ENCODE measurements at places on chromosomes 1 and 21.
A peak's percentile ranks its signal among the peaks of the same experiment; 100 is the strongest.

- DNase-seq: no peak
Observed at GRCh38 chr1:1176931-1177330, 3.3 kb downstream of the TTLL10 start.

DNA sequence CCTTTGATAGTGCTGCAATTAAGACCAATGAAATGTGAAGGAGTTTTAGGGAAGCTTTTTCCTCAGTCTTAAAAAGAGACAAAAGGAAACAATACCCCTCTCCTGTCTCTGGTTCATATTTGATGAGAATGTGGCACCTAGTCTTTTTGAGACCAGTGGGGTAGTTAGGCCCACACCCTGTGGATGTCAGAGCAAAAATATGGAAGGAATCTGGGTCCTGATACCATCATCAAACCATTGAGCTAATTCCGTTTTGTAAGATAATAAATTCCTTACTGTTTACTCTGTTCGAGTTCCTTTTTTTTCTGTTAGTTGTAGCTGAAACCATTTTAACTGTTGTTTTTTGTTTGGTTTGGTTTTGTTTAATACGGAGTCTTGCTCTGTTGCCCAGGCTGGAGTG, 33.3 kb downstream of the PTPRC start:
- peak; percentile 85 for DNase-seq

DNA sequence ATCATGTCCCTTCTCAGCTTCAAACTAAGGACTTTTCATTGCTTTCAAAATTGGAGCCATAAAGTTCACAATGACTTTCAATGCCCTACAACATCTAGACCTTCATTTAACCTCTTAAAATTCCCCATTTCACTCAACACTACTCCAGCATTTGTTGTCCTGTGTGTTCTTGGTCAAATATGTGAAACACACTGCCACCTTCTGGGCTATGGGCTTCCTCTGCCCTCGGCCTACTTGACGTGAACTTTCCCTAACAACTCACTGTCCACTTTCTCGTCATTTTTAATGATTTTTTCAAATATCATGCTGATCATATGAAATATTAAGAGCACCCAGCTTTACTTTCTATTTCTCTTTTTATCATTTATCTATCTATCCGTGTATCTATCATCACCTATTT, 2018.4 kb downstream of the NCAM2 start:
- DNase-seq: no peak

GRCh38 chr21:14694817-14695216, 148.7 kb upstream of the SAMSN1 start:
- no peak for DNase-seq

DNA sequence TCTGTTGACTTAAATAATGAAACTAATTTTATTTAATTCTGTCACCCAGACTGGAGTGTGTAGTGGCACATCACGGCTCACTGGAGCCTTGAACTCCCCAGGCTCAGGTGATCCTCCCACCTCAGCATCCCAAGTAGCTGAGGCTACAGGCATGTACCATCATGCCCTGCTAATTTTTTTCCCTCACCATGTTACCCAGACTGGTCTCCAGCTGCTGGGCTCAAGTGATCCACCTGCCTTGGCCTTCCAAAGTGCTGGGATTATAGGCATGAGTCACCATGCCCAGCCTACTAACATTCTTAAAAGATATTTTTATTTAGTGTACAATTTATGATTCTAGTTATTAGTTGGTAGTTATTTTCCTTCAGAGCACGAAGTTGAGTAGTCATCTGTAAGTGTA, 49.5 kb downstream of the NRDC start:
- DNase-seq: peak; percentile 13

- no peak for DNase-seq
Observed at GRCh38 chr21:38077569-38077968, 161.3 kb upstream of the KCNJ6 start.

DNA sequence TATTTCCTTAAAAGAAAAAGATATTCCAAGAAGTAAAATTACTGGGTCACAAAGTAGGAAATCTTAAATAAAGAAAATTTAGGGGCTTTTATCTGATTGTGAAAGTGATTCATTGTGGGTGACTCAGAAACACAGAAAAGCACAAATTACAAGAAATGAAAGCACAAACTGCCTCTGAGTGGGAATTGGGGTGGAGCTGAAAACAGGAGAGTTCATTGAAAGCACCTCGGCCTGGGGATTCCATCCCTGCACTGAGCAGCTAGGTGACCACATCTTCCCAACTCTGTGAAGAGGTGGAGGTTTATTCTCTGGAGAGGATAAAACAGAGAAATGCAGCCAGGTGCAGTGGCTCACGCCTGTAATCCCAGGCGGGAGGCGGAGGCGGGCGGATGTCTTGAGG, 7.4 kb downstream of the GJA4 start:
- no peak for DNase-seq

- no peak for DNase-seq
Observed at GRCh38 chr1:237938553-237938952, 47.8 kb upstream of the ZP4 start.

DNA sequence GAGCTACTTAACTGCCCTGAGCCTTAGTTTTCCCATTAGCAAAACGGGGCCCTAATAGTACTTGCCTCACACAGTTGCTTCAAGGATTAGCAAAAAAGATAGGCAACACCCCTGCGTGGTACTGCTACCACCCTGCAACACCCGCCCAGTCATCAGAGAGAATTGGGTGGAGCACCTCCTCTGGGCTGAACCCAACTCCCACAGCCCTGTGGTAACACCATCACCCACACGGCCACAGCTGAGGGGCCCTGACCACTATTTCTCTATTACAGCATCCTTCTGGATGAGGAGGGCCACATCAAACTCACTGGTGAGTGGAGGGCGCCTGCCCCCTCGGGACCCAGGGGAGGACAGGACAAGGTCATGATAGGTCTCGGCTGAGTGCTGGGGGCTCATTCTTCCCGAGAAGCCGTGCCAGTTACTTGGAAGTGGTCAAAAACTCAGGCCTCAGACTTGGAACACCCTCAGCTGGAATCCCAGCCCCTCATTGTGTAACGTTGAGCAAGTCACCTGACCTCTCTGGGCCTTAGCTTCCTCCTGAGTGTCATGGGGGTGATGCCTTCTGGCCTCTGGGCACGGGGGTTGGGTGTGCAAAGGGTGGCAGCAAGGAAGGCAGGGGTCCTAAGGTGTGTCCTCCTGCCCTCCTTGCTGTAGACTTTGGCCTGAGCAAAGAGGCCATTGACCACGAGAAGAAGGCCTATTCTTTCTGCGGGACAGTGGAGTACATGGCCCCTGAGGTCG, 24.6 kb downstream of the RPS6KA1 start:
- no peak for DNase-seq

DNA sequence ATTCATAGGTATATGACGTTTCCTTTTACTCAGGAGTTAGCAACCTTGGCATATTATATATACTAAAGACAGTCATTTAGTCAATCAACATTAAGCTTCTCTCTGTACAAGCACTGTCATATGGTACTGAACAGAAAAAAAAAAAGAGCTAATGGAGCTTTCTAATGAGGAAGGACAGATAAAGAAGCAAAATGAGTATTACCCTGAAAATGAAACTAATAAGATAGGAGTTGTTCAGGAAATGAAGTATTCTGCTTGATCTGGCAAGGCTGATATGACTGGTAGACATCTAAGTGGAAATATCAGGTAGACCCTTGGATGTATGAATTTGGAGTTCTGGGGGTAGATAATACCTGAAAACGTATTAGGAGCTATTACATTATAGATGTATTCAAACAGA, 4.3 kb upstream of the IKBKE start:
- DNase-seq: no peak

DNA sequence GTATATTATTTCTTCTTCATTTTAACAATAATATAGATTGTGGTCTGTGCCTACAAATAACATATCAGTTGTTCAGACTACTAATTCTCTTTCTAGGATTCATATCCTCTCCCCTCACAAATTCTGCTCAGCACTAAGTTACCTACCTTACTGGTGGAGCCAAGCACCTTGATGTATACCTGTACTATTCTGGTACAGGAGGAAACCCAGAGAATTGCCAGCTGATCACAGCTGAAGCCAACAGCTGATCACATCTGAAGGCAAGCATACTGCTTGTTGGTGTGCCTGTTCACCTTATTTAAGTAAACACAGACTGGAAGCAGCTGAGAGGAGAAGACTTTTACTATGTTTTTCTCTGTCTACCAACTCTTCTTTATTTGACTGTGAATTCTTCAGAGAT, 101.8 kb downstream of the PBX1 start:
- DNase-seq: no peak

DNA sequence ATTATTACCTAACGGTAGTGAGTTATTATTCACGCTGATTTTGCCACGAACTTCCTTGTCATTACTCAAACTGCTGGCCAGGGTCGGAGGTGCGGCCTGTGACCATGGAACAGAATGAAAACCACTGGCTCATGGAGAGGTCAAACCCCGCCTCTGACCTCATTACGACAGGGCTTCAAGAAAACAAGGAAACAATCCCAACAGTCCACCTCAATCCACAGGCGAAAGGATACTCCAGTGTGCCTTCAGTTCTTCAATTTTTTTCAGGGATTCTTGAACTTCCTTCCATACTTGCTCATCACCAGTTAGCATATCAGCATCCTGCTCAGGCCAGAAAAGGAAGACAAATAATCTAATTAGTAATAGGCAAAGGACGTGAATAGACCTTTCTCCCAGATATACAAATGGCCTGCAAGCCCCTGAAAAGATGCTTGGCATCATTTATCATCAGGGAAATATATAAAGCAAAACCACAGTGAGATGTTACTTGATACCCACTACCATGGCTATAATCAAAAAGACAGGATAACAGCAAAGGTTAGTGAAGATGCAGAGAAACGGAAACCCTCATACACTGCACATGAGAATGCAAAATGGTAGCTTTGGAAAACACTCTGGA, 643.4 kb downstream of the SMYD3 start:
- DNase-seq: no peak

DNA sequence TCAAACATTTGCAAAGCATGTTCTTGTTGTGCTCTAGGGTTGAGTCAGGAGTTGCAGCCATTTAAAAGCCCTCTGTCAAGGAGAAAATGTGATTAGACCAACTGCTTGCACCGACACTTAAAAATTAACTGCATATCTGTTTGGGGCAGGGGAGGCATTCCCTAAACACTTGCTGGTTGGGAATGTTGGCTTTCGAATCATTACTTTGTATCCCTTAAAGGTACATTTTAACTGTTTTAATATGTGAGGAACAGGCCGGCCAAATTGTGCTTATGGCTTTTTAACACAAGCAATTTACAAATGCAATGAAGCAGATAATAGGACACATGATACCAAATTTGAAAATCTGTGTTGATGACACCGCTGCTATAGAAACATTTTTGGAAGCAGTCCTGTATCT, 159.1 kb downstream of the LHX8 start:
- DNase-seq: no peak

DNA sequence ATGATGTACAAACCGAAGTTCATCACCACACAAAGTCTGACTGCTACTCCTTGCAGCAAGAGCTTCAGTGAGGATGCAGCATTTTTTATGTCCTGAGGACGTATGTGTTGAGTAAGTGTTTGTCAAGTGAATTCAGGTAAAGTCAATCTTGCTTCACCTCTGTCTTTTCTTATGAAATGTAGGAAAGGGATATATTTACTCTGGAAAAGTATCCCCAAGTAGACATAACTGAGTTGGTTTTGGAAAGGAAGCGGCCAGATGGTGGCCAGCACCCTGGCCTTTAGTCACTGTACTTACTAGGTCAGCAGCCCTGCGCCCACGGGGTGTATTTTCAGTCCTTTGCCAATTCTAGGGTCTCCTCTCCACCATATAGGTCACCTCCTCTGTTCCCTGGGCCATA, 75.2 kb downstream of the SUSD4 start:
- no peak for DNase-seq

GRCh38 chr21:42164818-42165217, 54.1 kb upstream of the ABCG1 start:
- DNase-seq: no peak

- DNase-seq: no peak
Observed at GRCh38 chr21:19326531-19327319, 923.1 kb upstream of the TMPRSS15 start.

DNA sequence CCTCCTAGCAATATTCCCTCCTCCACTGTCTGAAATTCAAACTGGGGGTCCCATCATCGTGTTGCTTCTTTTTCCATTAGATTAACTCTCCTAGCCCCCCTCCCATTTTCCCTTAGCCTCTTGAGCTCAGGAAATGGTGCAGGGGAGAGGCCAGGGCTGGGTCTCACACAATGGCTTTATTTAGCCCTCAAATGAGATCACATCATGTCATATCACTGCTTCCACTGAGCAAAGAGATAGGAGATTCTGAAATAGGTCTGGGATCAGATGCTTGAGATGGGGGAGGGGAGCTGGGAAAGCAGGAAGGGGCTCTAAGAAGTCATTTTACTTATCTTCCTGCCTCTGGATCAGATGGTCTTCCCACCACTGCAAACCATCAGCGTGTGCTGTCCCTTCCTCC, 17.8 kb upstream of the ARHGEF2 start:
- no peak for DNase-seq

DNA sequence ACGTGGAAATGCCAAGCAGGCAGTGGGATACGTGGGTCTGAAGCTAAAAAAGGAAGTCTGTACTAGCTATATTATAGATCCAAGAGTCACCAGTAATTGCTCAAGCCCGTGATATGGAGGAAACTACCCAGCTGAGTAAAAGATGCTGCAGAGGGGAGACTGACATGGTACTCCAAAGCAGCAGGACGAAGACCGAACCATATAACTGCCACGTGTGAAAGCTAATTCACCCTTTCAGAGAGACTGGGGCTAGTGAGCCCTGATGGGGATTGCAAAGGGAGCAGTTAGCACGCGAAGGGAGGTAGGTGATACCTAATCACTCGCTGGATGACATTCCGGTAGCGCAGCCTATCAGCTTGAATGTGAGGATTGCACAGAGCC, 316 bp downstream of the AP4B1 start:
- no peak for DNase-seq

GRCh38 chr1:44546403-44547053, 127.8 kb downstream of the TMEM53 start:
- no peak for DNase-seq

DNA sequence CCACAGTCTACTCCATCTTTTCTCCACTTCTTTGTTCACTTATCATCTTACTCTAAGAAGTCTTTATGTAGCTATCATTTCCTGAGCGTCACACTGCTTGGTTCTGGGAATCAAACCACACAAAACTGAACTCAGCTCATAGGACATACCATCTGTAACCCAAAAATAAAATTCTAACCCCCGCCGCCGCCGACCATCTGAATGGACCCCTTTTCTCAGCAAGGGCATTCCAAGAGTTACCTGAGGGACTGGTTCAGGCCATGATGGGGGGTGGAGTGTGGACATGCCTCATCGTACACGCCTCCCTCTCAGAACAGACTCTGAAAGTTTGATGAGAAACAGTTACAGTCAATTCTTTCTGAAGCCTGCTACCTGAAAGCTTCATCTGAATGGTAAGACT, 12.6 kb upstream of the CHI3L2 start:
- DNase-seq: no peak

DNA sequence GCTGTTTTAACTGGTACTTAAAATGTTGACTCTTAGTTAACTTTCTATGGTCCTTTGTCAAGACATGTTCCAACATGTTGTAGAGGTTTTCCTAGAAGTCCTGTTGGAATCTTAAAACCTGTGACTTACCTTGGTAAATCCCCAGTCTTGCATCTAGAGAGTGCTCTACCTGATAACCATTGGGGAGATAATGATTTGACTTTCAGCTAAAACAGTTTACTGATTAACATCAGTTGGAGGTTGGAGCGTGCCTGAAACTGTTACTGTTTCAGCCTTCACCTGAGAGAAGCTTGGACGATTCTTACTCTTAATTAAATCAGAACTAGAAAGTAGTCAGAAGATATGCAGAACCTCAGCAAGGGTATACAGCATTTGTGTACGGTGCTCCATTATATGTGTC, 8.8 kb downstream of the MDM4 start:
- DNase-seq: no peak

GRCh38 chr1:23478896-23479665, 4.9 kb downstream of the ASAP3 start:
- DNase-seq: peak; percentile 76

All from NCI-H226 (cell line).